ENCODE measurements at places on chromosomes 2 and 18.

GRCh38 chr2:11073251-11073650 is 82.0 kb upstream of the SLC66A3 start:
- no peak for DNase-seq

GRCh38 chr18:63562284-63562683 is 20.1 kb downstream of the SERPINB12 start:
- no peak for DNase-seq

- no peak for DNase-seq
Observed at GRCh38 chr2:219399716-219400478, 12.2 kb upstream of the DNPEP start.

GRCh38 chr2:191165176-191165643 is 14.4 kb upstream of the STAT4 start:
- DNase-seq = no peak

DNA sequence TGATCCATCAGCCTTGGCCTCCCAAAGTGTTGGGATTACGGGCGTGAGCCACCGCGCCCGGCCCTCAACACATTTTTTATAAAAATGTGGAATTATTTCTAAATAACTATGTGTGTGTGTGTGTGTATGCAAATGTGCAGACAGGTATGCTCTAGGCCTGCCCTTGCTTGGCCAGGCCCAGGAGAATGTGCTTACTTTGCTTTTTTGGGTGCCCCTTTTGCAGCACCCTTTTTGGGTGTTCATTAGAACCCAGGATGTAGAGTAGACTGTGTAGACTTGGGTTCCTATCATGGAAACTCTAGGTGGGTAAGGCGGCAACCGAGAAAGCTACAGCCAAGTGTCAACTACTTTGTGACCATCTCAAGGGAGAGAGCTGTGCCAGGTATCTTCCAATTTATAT is 11.7 kb upstream of the ITSN2 start:
- no peak for DNase-seq

DNA sequence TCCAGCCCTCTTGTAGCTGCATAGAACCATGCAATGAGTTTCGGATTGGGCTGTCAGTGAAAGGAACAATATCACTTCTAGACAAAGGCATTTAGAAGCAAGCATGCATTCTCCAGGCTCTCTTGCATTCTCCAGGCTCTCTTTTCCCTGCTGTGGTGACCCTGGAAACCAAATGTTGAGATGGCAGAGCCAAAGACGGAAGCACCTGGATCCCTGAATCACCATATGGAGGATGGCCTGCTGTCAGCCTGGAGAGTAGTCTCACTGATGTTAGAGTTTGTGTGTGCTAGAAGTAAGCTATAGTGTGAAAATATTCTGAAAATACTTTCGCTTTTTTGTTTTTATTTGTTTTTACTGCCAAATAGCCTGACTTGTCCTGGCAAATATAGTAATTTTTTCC is 203.9 kb downstream of the C1D start:
- no peak for DNase-seq

- no peak for DNase-seq
Observed at GRCh38 chr2:134200036-134200618, 53.7 kb upstream of the MGAT5 start.

DNA sequence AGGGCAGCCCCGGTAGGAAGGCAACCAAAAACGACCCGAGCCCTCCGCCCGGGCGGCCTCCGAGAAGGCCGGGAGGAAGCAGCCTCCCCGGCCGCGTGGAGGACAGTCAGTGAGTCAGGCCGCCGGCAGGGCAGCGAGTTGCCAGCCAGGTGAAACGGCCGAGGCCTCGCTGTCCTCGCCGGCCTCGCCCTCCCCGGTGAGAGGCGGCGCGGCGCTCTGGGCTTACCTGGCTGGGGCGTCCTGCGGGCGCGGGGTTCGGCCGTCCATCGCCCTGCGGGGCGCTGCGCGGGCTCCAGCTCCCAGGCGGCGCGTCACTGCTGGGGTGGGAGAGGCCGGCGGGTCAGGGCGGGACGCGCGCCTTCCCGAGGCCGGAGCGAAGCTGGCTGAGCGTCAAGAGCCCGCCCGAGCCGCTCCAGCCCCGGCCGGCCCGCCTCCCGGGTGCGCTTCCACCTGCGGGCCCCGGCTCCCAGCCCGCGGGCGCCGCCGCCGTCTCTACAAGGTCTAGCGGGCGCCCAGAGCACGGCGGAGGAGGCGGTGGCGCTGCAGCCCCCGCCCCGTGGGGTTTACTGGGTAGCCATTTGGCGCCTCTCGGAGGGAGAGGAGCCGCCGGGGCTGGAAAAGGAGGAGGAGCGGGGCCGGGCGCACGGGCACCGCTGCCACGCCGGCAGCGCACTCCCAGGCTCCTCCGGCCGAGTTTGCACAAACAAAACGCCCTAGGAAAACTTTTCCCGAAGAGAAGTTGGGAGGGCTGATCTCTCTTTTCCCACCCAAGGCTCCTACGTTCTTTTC is 499 bp downstream of the COBLL1 start:
- DNase-seq = peak; percentile 46

- no peak for DNase-seq
Observed at GRCh38 chr2:143128681-143129580, at the start of gene ARHGAP15. Gene ARHGAP15 (plus strand): TSS chr2:143129419.

DNA sequence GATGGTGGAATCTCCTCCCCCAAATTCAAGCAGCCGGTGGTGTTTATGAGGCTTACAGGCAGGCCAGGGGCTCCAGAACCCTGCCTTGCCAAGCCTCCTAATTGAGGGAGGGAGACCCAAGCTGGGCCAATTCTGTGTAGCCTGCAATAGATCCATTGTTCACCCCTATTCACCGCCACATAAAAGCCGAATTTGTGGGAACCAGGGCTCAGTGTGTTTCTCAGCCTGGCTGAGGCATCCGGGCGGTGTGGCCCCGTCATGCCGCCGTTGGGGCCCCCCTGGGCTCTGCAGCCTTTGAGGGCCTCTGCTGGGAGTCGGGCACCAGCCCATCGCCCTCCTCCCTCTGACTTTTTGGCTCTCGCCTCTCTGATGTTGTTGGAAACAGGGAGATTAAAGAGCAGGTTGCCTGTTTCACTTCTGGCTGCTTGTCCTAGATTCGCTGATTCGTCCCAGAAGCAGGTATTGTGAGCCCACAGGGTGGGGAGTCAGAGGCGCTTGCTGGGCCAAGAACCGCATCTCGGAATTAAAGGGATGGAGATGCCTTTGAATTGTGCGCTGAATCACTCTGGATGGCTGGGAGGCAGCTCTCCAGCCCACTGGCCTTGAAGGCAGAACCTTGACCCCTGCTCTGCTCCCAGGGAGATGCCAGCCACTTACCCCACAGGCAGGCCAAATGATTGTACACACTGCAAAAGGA is 14.7 kb upstream of the OTOS start:
- DNase-seq = no peak

DNA sequence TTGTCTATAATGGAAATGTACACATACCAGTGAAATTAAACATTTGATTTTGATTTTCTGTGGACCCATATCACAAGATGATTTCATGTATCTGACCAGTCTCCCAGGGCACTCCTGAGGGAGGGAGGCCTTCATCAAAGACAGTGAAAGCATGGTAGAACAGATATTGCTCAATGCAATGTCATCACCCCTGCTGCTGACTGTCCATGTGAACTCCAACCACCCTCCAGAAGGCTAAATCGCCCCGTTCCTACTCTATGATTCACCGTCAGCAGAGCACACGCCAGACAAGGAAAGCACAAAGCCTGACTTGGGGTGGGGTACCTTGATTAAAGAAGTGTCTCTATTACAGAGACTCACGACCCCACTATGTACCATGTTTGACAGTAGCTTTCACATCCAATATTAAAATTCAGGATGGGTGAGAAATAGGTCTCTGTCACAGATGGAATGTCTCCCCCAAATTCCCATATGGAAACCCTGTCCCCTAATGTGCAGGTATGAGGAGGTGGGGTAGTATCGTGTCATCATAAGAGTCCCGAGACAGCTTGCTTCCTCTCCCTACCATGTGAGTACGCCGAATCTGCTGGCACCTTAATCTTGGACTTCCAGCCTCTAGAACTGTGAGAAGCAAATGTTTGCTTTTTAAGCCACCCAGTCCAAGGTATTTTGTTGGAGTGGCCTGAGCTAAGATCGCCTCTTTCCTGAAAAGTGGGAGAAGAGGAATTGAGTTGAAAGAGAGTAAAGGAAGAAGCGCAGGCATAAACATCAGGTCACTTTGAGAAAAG is 42.4 kb downstream of the CYB5A start:
- DNase-seq = no peak

DNA sequence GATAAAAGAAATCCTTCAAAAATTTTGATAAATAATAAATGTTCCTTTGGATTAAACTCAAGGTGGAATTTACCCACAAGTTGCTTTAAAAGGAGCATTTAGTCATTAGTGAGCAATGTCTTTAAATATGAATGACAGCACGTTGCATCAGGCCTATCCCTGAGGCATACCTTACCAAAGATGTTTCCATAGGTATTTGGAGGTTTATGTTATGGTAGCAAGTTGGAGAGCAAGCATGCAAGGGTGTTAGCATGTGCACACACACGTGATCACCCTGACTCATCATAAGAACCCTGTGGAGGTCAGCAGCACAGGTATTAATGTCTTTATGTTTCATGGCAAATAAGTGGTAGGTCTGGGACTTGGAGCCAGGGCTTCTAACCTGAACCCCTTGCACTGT is 159.9 kb downstream of the ACTR3 start:
- DNase-seq = no peak

DNA sequence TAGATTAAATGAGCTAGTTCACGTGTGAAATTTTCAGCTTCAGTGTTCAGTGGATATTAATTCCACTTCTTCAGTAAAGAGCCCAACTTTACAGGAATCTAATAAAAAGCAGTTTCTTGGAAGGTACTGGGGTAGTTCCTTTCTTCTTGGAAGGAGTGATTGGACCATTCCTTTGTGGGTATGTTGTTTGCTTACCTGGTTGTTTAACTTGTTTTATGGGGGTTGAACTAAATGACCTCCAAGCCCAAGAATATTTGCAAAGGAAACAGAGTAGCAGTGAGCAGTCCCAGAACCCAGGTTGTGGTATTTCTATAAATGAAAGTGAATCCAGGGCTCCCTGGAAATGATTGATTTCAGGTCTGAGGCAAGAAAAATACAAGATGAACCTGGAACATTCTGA is 31.4 kb downstream of the KCNJ13 start:
- DNase-seq = no peak

GRCh38 chr2:223269386-223269785 is 217.4 kb downstream of the KCNE4 start:
- no peak for DNase-seq

DNA sequence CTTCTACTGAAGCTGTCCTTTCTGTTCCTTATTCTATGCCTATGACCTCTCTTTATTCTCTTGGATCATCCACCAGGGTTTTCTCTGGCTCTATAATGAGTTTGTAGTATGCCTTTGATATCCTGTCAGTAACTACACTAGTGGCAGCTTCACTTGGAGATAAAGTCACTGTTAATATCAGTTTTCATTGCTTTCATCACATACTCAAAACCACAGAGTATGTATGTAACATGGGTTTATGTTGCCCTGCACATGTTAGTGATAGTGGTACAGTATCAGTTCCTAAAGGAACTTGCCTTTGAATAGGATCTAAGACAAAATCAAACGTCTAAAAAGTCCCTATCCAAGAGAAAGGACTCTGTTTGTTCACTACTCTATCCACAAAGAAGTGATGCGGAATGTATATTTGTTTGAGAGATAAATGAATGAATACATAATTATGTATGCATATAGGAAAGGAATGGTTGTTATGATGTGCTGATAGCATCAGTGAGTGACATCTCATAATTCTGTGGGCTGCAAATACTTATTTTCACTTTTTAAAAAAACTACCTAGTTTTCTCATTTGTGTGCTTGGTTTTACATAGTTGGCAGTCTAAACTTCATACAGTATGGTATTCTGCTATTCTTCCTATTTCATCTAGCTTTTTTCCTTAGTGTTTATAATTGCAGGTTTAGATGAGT is 45.1 kb downstream of the TET3 start:
- DNase-seq = no peak

DNA sequence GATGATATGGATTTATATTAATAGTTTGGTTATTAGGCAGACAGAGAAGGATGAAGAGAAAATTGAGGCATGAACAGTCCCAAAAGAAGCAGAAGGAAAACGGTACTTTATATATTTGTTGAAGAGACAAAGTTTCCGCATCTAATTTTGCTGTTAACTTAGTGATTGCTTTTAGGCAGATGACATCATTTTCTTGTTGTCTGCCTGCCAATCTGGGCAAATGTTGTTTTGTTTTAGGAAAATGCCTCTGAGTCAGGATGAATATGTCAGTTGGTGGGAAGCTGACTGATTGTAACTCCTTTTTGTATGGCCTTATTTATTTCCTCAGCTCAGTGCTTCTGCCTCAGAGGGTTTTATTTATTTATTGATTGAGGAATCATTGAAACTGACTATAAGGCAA is 52.5 kb upstream of the CAVIN2 start:
- no peak for DNase-seq

DNA sequence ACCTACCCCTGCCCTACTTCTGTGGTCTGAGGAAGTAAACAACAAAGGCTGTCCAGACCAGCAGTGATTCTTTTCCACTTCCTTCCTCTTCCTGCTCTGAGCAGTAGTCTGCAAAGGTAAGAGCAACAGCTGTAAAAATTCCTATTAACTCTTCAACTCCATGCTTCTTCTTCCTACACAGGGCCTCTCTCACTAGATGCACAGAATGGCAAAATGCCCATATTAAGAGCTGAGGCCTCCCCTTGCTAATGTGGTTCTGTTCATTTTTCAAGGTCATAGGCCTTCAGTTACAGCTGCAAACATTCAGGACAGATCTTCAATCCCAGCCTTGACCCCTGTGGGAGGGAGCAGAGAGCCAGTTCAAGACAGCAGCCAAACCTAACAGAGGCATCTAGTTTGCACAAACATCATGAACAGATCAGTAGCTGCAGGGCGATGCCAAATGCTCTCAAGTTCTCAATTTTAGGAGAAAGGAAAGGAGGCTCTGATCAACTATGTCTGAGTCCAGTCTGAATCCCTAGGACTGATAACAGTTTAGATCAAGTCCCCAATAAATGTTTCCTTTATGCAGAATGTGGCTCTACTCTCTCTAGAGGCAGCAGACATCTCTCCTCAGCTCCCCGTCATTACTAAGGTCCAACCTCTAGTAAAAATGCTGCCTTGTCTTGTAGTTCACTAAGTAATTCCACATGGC is 20.9 kb downstream of the SLC40A1 start:
- DNase-seq = no peak

GRCh38 chr2:200397785-200398184 is 91.3 kb downstream of the SPATS2L start:
- DNase-seq = no peak

DNA sequence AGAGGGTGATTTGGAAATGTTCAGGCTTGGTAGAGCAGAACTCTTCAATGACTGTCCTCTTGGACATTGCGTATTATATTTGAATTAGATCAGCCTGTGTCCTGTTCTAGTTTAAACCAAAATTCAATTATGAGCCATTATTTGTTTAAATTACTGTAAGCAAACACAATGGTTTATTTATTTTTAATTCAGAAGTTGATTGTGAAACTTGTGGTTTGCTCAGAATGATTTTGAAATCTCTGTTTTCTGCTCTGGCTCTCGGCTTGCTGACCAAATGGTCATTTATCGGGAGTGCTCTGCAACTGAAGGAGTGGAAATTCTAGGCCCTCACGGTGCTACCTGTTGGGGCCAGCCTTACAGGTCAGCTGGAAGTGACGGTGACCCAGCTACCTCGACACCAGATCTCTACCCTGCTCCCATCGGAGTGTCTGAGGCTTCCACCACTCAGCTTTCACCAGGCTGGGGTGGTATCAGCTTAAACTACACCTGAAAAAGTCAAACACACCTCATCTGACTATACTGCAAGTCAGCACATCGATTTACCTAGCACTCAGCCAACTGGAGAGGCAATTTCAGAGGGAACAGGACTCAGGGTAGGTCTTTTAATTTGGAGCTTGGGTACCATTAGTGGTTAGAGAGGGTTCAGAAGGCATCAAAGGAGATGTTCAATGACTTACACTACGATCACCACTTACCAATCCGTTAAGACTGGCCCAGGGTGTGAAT is 36.8 kb upstream of the GPD2 start:
- DNase-seq = no peak
